Right renal cortex interstitium (tissue), 3 donors: ENCODE measurements at places on chromosomes 2 and 18. TPM values are rescaled to one million over a fixed set of nuclear protein-coding genes. Genes with fewer than 3 reads are reported as not detected.

The PARD6G gene
- polyA plus RNA-seq = 30.2 TPM

GRCh38 chr2:108257757-108258331 is 18.1 kb downstream of the SULT1C3 start:
- no peak for DNase-seq

DNA sequence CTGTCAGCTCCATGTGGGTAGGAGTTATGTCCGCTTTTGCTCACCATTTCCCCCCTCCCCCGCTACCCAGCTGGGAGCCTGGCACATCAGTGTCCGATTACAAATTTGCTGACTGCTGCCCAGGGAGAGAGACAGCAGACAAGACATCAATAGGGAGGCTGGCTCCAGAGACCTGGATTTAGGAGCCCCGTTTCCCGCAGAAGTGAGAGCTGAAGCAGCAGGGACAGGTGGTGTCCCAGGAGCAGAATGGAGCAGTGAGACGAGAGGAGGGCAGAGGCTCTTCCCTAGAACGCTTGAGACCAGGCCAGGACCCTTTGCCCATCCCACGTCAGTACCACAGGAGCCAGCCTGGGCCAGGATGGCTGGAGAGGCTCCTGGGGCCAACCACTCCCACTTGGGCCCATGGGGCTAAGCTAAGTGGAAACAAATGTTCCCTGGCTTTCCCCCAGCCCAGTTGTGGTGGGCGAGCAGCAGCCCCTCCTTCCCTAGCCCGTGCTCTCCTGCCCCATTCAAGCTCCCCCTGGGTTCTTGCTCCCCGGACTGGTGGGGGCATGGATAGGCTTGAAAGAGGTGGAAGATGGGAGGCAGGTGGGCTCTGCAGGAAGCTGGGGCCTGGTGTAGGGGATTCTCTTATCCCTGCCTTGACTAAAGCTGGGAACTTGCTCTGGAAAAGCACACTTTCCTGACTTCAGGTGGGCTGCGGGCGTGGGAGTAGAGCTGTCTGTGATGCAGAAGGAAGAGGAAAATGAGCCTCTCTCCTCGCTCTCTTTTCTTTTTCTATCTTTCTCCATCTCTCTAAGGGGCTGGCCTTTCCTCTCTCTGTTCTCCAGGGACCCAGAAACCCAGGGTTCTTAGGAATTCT is 4.1 kb upstream of the WNT6 start:
- no peak for DNase-seq

DNA sequence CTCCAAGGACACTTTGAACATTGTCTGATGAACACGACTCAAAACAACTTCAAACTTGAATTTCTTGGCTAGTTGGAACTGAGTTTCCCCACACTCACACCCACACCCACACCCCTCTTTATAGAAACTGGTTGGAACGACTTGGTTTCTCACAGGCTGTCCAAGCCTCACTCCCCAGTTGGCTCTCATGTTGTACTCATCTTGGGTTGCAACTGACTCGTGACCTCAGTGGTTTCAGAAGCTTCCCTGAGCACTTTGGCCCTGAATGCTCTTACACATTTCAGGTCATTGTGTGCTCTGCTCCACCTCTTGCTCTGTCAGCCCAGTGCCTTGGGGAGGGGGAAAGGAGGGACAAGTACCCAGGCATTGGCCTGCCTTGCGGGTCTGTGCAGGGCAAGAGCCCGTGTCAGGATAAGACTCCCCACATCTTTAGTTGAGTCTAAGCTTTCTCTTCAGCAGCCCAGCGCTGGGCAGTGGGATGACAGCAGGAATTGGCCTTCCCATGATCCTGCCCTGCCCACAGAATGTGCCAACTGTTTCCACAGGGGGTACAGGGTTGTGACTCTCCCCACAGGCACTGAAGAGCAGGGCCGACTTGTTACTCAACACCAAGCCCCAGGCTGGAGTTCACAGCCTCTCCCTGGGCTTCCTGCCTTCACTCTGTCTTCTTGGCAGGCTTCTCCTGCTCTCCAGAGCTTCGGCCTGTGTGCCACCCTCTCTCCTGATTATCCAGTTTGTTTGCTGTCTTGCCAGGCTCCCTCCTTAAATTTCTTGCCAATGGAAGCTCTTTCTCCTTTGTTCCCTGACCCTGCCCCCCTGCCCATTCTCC is 104.6 kb downstream of the RTN4 start:
- DNase-seq = no peak

DNA sequence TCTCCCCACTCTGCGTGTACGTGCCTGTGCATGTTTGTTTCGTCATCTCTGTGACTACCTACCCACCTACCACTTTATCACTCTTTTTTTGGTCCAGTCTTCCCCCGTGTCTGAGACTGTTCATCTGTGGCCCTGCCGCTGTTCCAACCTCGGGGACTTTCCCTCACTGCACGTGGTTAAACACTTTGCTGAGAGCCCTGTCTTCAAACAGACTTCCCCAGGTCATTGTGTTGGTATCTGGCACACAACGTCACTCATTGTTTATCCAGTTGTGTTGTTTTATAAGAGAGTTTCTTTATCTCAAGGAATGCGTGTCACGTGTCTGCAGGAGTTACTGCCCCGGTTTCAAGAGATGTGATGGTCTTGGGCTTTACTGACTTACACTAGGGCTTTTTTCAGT is 262.0 kb upstream of the RASGRP3 start:
- no peak for DNase-seq

The LYG2 gene
- polyA plus RNA-seq = 0.19 TPM

- DNase-seq = peak; percentile 31
Observed at GRCh38 chr2:235116885-235117492, 165.2 kb downstream of the SH3BP4 start.

The DNPEP gene
- polyA plus RNA-seq = 54.7 TPM

The CCL20 gene
- 0.36 TPM for polyA plus RNA-seq
